ENCODE measurements at places on chromosomes 2 and 18.

DNA sequence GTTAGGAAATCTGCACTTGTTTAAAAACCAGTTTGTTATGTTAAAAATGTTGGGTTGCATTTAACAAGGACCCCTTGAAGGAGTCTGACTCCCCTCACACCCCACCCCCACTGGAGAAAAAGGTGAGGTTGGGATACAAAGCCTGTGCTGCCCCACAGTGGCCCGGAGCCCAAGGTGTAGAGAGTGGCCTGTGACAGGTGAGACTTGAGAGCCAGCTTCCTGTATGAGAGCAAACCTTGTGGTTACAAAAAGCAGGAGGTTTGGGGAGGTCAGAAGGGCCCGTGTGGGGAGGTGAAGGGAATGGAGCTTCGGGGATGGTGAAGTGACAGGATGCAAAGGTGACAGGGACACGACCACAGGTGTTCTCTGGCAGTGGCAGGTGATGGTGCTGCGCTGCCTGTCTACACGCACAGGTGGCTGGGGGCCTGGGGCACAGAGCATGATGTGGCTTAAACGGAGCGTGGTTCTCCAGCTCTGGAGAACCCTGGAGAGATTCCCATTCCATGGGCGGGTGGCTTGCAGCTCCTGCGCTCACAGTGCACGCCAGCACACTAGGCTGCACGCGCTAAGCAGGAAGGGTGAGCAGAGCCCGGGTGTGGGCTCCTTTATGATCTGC is 29.0 kb downstream of the IMPA2 start:
- DNase-seq: no peak

- no peak for DNase-seq
Measured at GRCh38 chr2:152176113-152176714, 651 bp upstream of the STAM2 start.

DNA sequence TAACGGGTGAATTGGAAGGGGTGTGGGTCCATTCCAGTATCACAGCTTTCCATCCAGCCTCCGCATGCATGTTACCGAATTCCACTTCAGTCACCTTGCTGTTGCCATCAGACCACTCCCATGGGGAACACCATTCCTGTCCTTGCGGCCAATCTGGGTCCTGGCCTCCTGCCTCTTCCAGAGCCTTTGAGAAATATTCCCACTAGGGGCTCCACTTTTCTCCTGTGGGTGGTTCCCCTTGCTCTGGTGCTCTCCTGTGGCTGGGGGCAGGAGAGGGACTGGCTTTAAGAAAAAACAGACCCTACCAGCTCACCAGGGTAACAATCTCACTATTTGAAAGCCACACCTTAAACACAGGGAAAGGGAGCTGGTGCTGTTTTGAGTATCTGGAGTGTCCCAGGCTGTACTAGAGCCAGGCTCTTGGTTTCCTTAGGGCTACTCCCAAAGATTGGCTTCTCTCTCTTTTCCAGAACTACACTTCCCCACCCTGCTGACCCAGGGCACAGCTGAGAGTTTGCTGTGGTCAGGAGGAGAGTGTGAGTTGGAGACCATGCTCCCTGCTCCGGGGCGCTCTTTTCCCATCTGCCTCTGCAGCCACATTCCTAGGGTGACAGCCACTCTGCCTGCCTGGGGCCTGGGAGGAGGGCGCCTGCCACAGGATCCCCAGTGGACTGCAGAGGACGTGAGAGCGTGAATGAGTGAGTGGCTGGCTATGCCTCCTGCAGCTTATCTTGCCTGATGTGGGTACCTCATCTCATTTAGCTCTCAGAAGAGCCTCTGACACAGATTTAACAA is 460.8 kb upstream of the HS6ST1 start:
- DNase-seq: no peak

DNA sequence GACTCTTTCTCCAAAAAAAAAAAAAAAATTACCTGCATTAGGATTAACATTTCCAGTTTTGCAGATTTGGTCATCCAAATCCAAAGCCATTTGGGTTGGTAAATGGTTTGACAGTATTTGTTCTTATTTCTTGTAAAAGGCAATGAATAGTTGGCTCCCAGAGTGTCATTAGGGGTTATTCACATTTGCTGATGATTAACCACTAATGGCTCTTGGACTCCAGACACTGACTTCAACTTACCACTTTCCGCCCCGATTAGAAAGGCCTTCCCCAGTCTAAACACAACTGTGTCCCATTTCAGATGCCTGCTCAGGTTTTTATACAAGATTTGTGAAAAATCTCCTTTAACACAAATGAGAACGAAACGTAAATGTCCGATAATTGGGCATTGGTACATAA is 9.6 kb upstream of the TGIF1 start:
- DNase-seq: no peak

GRCh38 chr2:105999211-105999989 is 194.7 kb downstream of the UXS1 start:
- DNase-seq: no peak

GRCh38 chr2:24702800-24703199 is 90.4 kb downstream of the PTRHD1 start:
- peak; percentile 16 for DNase-seq

GRCh38 chr2:204239411-204240165 is 303.0 kb downstream of the ICOS start:
- no peak for DNase-seq

GRCh38 chr2:159091381-159091780 is 122.9 kb downstream of the TANC1 start:
- DNase-seq: peak; percentile 13
